ENCODE measurements at places on chromosomes 16 and 17.

DNA sequence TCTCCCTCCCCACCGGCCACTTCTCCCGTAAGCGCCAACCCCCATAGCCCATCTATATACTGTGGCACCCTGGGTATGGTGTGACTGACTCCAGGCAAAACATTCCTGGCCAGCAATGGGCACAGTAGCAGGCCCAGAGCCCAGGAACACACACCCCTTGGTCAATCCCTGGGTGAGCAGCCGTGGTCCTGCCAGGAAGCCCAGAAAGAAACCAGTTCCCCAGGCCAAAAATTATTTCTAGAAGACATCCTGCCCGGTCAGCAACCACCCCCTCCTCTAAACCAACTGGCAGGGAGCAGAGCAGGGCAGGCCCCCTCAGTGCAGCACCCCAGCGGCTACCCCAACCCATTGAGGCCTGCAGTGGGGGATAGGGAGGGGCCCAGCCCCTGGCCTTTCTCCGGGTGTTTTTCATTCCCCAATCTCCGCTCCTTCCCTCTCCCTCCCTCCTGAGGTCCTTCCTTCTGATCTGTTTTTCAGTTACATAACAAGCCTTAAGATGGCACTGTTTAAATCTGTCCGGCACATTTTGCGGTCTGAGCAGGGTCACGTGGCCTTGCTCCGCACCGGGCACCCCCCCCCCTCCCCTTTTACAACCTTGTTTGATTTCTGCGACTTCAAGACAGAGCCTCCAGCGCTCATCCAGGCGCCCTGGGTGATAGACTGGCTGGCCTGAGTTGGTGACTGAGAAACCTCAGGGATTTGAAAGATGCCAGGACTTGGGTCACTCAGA is 2.0 kb downstream of the NPTX1 start:
- no peak for DNase-seq

- no peak for DNase-seq
Observed at GRCh38 chr17:81681672-81682071, 1.9 kb downstream of the ARL16 start.

DNA sequence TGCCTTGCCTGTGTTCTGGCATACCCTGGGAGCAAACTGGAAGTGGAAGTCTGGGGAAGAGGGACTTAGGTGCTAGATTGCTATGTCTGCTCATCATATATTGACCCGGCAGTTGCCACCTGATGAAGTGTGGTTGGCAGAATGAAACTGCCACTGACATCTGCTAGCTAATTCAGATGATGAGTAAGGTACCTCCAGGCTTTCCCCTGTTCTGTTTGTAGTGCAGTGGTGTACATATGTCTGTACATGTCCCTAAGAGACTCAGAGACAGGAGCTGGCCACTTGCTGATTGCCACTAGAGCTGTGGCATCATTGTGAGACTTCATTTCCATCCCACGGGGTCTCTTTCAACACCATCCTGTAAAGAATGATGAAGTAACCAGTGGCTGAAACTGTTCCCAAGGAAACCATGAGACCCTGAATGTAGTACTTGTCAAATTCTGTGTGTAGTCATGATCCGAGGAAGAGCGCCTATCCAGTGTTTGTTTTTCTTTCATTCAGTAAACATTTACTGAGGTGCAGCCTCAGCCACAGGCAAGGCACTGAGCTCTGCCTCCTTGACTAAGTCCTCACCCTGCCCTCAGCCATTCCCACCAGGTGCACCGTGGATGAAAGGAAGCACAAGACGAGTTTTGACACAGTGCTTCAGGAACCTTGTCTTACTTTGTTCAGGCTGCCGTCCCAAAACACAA is 13.2 kb downstream of the CLUAP1 start:
- no peak for DNase-seq

GRCh38 chr17:20273741-20274500 is 193.4 kb downstream of the LGALS9B start:
- no peak for DNase-seq

DNA sequence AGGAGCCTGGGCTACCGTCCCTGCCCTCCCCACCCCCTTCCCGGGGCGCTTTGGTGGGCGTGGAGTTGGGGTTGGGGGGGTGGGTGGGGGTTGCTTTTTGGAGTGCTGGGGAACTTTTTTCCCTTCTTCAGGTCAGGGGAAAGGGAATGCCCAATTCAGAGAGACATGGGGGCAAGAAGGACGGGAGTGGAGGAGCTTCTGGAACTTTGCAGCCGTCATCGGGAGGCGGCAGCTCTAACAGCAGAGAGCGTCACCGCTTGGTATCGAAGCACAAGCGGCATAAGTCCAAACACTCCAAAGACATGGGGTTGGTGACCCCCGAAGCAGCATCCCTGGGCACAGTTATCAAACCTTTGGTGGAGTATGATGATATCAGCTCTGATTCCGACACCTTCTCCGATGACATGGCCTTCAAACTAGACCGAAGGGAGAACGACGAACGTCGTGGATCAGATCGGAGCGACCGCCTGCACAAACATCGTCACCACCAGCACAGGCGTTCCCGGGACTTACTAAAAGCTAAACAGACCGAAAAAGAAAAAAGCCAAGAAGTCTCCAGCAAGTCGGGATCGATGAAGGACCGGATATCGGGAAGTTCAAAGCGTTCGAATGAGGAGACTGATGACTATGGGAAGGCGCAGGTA is 762 bp downstream of the CDK12 start:
- no peak for DNase-seq

DNA sequence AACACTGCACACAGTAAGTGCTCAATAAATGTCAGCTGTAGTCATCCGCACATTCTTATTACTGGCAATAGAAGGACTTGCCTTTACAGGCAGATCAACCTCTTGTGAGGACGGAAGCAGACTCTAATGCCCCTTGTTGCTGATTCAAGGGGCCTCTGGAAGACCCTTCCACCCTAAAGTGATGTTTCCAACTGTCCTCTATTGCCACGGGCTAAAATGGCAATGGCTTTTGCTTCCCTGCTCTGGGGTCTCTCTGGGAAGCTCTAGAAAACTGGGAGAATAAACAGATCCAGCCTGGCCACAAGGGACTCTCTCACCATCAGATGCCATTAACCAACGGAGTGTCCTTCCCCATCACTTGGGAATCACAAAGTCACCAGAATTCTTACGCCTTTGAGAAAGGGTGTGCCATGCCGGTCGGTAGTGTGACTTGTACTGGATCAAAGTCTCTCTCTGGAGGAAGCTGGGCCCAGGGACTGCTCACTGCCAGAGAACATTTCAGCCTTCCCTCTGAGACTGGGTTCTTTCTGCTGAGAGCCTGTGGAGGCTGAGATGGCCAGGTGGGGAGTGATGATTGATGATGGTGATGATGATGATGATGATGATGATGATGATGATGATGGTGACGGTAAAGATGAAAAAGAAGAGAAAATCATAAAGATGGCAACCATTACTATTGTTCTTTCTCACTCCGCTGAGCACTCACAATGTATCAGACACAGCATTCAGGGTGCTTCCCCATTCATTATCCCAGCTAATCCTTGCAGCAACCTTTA is 146.8 kb downstream of the CYLD start:
- DNase-seq = no peak

GRCh38 chr17:15354256-15354655 is 12.9 kb upstream of the TEKT3 start:
- no peak for DNase-seq

- no peak for DNase-seq
Observed at GRCh38 chr17:6471531-6472465, 27.5 kb downstream of the PIMREG start.

DNA sequence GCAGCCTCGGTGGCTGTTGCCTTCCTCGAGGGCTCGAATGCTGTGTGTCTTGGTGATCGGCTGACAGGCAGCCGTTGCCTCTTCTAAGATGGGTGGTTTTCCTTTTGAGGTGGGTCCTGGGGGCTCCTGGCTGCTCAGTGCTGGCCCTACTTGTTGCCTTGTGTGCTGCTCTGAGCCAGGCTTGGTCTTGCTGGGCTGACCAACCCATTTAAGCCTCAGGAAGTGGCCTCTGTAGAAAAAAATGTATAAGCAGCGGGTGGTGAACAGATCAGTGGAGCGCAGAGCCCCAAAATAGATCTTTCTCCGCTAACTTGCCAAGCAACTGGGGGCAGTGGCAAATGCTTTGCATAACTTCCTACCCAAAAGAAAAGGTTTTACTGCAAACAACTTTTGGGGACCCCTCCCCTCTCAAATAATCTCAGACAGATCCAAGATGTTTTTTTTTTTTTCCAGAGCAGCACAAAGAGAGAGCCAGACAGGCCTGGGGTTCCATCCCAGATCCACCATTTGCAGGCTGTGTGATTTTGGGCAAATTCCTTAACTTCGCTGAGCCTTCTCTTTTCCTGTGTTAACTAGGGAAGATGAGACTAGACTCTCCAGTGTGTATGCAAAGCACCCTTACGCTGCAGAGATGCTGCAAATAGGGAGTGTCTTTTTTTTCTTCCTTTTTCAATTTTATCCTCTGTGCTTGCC is 42.5 kb downstream of the PLCG2 start:
- DNase-seq = no peak

DNA sequence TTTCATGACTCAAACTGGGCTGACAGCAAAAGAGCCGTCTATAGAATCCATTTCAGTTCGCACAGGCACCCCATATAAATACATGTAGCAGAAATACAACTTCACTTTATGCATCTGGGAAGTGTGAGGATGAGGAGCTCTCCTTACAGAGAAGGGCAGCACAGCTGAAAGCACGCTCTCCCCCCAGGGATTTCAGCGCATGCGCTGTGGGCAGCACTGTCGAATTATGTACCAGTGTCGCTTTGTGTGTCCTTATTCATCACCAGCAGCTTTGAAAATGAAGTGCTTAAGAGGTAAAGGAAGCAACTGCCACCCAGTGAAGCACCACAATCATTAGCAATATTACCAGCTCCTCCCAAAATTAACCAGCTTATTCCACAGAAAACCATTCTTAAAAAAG is 39.9 kb downstream of the CEP95 start:
- DNase-seq = no peak

Measured in stimulated activated CD8-positive, alpha-beta memory T cell treated with anti-CD3 and anti-CD28 coated beads, Interleukin-7, amount 100 ng/mL, for 4 hours (primary cell).